Naive thymus-derived CD4-positive, alpha-beta T cell (primary cell): ENCODE measurements at places on chromosomes 7 and 10.

DNA sequence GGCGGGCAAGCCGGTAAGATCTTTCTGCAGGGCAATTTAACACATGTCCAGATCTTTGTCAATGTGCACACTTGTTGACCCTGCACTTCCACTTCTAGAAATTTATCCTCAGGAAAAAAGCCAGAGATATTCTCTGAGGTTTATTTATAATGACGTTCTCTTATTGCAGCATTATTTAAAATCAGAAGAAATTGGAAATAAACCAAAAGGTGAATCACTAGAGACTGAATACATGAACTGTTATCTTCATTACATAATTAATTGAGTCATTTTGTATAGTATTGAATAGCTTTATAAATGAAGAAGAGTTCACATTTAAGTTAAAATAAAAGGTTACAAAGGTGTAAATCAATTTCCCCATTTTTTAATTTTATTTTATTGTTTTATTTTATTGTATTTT lies 16.3 kb upstream of the SAR1A start:
- DNase-seq, result no peak

- no peak for DNase-seq
Observed at GRCh38 chr10:6643962-6644361, 63.9 kb upstream of the PRKCQ start.

DNA sequence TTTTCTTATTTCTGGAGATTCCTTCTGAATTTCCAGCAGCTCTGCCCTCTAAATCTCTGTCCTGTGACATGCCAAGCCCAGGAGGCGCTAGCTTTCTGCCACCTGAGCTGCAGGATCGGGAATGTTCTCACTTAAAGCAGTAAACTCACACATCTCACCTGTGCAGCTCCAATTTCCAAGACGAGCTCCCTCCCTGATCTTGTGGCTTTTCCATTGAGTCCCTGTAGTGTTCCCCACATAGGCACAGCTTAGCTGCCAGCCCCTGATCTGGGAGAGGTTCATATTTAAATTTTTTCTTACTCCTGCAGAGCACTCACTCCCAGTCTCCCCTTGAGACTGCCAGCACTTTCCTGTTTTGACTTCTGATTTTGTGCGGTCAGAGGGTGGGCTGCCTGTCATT lies 479.3 kb downstream of the GLRX3 start:
- no peak for DNase-seq

DNA sequence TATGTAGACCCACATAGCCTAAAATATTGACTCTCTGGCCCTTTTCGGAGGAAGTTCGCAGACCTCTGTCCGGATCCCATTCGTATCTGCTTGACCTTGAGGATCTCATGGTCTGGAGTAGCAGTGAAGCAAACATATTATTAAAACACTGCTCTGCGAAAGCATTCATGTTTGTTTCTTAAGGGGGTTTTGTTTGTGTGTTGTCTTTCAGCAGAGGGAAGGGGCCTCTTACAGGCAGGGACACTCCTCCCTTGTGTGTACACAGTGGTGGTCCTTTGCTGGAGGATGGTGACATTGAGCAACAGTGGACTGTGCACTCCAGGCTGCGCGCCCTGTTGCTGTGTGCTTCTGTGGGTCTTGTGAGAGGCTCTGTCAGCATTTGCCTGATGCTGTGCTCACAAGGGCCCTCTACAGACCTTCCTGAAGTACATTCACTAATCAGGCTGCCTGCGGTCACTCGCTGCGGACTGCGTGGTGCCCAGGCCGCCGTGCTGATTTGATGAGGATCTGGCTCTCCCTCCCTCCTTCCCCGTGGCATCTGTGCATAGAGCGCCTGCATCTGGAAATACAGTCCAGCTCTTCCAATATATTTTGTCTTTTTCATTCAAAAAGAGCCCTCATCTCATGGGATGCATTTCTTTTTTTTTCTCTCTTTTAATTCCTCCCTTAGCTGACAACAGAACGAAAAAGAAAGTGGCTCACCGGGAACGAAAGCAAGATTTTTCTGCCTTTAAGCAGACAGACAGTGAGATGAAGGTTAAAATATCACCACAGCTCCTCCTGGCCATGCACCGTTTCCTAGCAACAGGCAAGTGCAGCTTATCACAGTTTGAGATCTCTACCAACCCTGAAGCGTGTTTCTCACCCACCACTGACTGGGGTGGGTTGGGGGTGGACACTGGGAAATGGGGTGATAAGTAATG lies 135.8 kb downstream of the CNNM2 start:
- peak; percentile 42 for DNase-seq

- DNase-seq, result no peak
Observed at GRCh38 chr7:35038354-35038753, 1.1 kb upstream of the DPY19L1 start.

DNA sequence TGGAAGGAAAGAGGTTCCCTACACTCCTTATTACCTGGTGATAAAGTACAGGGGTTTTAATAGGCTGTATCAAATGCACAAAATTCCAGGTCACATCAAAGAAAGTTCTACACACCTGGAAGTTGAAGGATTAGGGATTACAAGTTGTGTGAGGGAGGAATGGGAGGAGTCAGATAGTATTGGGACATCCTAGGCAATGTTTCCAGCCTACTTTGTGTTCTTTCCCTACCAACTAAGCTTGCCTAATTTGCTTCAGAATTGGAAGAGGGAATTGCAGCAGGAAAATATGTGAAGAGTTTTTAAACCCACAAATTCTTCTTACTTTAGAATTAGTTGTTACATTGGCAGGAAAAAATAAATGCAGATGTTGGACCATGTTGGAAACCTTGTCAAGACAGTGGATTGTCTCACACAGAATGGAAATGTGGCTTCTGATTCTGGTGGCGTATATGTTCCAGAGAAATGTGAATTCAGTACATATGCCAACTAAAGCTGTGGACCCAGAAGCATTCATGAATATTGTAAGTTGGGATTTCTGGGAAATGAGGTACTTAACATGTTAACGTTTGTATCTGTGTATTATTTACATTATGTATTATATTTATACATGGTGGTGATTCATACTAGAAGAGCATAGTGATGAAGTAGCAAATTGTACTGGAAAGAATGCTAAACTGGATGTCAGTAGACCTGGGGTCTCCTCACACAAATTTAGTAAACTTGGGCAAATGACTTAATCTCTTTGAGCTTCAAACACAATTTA lies at the start of gene LIPM:
Gene LIPM, plus strand, starts transcription at position 208 of the 763 bp plus-strand sequence. Its CDS starts 167 bp downstream, at position 375.
- no peak for DNase-seq

- no peak for DNase-seq
Observed at GRCh38 chr10:8193546-8193945, 139.1 kb downstream of the GATA3 start.

DNA sequence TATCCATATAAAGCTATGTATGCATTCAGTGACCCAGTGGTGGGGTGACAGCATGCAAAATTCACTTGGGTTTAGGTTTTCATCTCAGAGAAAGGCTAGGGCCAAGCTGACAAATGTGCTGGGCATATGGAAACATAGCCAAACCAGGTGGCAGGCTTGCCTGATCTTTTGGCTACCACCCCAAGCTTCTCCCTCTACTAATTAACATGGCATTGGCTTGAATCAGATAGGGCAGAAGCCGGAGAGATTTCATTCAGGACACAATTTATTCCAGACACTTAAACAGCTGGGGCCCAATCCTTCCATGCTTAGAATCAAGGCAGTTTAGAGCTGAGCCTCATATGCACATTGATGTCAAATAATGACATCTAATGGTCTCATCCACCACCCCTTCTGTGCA lies 95.5 kb upstream of the AGK start:
- DNase-seq, result no peak
